ENCODE measurements at places on chromosomes 1 and 21. TPM values are rescaled to one million over a fixed set of nuclear protein-coding genes. Genes with fewer than 3 reads are reported as not detected.

GRCh38 chr1:155093911-155094621, 15.4 kb downstream of the EFNA3 start:
- no peak for DNase-seq
- H3K36me3 ChIP-seq, result no peaks in the 10 kb centered on the region
- H3K27me3 ChIP-seq, result no peaks in the 10 kb centered on the region
- peaks cover 6% of the 10 kb centered on the region for H3K4me1 ChIP-seq
- H3K4me3 ChIP-seq, result no peak overlapping the region

GRCh38 chr21:38773099-38774061, 32.3 kb upstream of the ETS2 start:
- H3K27me3 ChIP-seq, result no peaks in the 10 kb centered on the region
- no peaks in the 10 kb centered on the region for H3K36me3 ChIP-seq
- DNase-seq, result no peak
- H3K27ac ChIP-seq, result no peak overlapping the region
- peaks cover 4% of the 10 kb centered on the region for H3K4me1 ChIP-seq
- no peak overlapping the region for H3K4me3 ChIP-seq

IL22RA1 gene
- total RNA-seq, result 133 TPM

DNA sequence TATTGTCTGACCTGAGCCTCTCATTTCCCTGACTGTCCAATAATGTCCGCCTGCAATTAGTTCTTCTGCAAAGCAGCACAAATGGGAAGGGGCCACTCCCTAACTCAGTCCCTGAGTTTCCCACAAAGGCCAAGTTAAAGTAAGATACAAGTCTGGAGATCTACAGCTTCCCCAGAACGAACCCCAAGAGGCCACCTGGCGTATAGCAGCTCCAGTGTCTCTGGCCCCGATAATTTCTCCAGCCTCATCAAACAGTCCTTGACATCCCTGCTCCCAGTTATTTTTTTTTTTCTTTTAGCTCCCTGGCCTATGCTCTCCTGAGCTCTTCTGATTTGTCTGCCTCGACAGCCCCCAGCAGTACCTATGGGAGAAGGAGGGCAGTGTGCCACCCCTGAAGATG, 8.1 kb upstream of the ACKR1 start:
- H3K27ac ChIP-seq, result no peak overlapping the region
- no peak for DNase-seq
- H3K4me3 ChIP-seq, result no peak overlapping the region
- H3K27me3 ChIP-seq, result no peaks in the 10 kb centered on the region
- no peaks in the 10 kb centered on the region for H3K4me1 ChIP-seq

DNA sequence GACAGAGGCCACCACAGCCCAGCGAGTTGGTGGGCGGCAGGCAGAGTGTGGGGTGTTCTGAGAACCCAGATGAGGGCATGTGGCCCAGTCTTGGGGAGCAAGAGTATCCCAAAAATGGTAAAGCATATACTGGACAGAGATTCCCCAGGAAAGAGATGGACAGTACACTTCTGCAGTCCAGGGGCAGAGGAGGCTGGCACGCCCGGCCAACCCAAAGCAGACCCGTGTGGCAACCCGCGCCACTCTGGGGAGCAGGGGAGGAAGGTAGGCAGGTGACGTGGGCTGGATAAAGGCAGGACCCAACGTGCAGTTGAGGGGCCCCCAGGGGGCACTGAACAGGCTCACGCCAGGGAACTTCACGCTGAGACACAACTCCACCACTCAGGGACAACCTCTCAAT, 46.4 kb upstream of the RIPK4 start:
- H3K4me1 ChIP-seq, result peaks cover 7% of the 10 kb centered on the region
- no peak overlapping the region for H3K27ac ChIP-seq
- no peak overlapping the region for H3K4me3 ChIP-seq
- no peaks in the 10 kb centered on the region for H3K27me3 ChIP-seq
- no peak for DNase-seq

DNA sequence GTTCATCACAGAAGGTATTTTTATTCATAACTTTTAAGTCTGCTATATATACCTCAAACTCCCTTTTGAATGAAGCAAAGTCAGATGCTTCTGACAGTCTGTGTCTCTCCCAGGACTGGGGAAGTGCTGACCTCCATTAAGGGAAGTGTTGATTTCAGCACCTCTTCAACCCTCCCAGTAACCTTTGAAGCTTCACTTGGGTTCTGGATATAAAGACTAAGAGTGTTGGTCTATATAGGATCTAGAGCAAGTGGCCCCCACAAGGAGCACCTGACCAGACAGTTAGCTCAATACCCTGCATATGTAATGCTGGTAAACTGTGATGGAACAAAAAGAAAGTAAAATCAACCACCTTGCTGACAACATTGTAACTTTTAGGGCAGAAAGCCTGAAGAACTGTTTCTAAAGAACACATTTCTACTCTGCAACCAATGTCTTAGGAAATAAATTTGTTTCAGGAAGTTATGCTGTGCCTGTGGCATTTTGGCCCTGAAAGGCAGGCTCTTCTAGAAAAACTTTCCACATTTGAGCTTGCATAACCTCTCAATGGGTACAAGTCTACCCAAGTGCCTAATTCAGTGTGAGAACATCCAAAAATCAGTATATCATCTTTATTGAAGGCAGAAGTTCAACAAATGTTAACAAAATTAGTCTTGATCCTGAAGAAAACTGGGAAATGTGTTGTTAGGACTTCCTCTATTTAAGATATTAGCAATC, 865 bp upstream of the PTPN22 start:
- no peak overlapping the region for H3K27ac ChIP-seq
- H3K27me3 ChIP-seq, result no peaks in the 10 kb centered on the region
- H3K4me3 ChIP-seq, result no peak overlapping the region
- no peak for DNase-seq
- H3K4me1 ChIP-seq, result peaks cover 28% of the 10 kb centered on the region

DNA sequence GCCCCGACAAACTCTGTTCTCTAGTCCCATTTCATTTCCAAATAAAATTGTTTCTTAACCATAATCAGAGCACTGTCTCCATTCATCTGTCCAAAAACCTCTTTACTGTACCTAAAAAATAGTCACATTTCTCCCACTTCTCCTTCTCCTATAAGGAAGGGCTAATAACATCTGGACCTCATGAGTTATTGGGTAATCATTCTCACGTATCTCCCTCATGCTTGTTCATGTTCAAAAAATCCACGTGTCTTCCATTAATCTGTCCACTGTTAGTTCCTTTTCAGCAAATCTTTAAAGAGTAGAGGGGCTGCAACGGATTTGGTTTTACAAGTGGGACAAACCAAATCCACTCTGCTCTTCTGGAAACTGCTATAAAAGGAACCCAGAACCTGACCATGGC, 1418.8 kb downstream of the MRPL39 start:
- H3K27ac ChIP-seq, result no peak overlapping the region
- no peaks in the 10 kb centered on the region for H3K4me1 ChIP-seq
- no peak overlapping the region for H3K4me3 ChIP-seq

OR2T29 gene
- total RNA-seq, result not detected

DNA sequence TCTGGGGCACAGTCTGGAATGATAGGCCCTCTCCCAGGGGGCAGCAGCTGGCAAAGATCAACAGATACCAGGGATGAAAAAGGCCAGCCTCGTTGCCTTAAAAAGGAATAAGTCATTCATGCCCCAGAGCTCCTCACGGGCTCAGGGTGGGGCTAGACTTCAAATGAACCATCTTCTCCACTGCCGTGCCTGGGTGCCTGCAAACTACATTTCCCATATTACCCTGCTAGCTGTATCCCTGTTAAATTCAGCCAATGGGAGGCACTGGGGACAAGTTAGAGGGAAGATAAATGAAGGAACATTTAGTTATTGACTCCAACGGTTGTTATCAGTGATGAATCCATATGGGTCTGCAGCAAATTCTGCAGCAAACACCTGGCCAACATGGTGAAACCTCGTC, 101.2 kb upstream of the CYYR1 start:
- no peak overlapping the region for H3K4me3 ChIP-seq
- H3K36me3 ChIP-seq, result no peaks in the 10 kb centered on the region
- no peak for DNase-seq
- no peaks in the 10 kb centered on the region for H3K27me3 ChIP-seq
